ENCODE measurements at places on chromosomes 6 and 20. TPM values are rescaled to one million over a fixed set of nuclear protein-coding genes. Genes with fewer than 3 reads are reported as not detected.

DNA sequence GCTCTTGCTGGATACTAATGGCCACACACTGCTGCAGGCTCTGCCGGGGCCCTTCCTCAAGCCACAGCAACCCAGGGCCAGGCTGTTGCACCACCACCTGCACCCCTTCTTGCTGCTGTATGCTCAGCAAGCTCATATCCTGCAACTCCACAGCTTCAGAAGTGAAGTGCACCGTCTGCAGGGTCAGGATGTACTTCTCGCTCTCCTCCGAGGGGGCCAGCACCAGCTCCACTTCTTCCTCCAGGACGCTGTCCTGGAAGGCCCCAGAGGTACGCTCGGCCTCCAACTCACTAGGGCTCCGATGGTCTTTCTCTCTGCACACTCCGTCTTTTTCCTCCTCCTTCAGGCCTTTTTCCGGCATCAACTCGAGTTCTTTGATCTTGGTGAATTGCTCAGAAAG is 1.2 kb downstream of the CTCFL start:
- no peak for DNase-seq

DNA sequence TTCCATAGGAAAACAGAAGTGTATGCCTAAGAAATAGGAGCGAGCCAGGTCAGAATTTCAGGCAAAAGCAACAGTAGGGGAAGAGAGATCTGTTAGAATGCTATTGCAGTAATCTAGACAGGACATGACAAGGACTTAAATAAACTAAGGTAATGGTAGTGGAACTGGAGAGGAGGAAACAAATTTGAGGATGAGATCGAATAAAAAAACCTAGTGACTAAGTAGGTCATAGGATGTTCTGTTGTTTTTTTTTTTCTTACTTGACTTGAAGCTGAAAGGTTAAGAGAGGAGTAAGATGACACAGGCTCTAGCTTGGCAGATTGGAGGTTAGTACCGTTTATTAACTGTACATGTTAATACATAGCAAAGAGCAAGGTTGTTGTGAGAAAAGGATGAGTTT is 28.6 kb downstream of the ORC3 start:
- no peak for DNase-seq

- DNase-seq: no peak
Measured at GRCh38 chr6:148509800-148510581, 167.4 kb downstream of the SASH1 start.

GRCh38 chr6:16432075-16433032 is 194.0 kb downstream of the GMPR start:
- DNase-seq: no peak

SLC35F1 gene
- 5.4 TPM for polyA plus RNA-seq
